Inflammatory macrophage treated with lipopolysaccharide for 4 hours (primary cell): ENCODE measurements at places on chromosomes 7 and 10.

DNA sequence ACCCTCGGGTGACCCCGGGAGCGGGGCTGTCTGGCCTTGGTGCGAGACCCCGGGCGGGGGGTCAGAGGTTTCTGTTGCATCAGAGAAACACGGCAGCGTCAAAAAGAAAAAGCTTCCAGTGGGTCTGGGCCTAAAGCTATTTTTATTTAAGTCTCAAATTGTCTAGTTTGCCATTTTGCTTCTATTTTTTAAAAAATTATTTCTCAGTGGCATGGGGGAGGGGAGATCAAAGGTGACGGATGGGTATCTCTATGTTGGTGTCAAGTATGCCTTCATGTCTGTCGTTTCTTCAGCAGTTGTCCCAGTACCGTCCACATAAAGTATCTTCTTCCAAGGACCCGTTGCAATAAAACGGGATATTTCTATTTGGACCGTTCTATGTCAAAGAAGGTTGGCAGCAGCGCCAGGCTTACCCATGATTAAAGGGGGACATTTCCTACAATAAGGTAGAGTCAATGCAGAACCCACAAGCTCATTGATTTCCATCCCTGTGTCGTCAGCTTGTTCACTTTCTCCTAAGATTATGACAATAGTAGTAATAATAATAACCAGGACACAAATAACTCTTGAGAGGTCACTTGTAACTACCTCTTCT lies 26.0 kb upstream of the VAX1 start:
- no peak for DNase-seq

- no peak for DNase-seq
Measured at GRCh38 chr7:80184693-80185092, 50.1 kb downstream of the GNAI1 start.

GRCh38 chr10:32511599-32511998 lies 65.7 kb downstream of the CCDC7 start:
- DNase-seq = no peak

GRCh38 chr10:106436123-106436715 lies 728.3 kb downstream of the SORCS1 start:
- DNase-seq = no peak

GRCh38 chr7:106840342-106840741 lies 24.7 kb upstream of the PIK3CG start:
- DNase-seq = no peak

- no peak for DNase-seq
Measured at GRCh38 chr7:4879396-4880081, 4.0 kb downstream of the RADIL start.

DNA sequence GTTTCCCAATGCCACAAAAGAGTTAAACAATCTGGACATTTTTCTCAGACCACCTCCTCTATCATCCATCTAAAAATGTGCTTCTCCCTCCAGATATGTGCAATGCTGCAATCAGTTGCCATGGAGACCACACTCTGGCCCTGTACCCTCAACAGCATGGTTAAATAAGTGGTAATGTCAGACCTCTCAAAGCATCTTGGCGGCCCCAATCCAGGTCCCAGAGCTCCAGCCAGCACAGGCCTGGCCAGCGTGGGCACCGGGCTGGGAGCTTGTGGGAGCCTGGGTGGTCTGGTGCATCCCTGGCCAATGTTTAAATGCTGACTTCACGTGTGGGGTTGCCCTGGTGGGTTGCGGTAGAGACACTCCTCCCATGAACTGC lies 362.9 kb upstream of the ZNF32 start:
- DNase-seq = no peak
